Activated CD4-positive, alpha-beta T cell treated with anti-CD3 and anti-CD28 coated beads, Interleukin-2, amount 50 U/mL, for 1 hour (primary cell): ENCODE measurements at places on chromosomes 12 and 14.

DNA sequence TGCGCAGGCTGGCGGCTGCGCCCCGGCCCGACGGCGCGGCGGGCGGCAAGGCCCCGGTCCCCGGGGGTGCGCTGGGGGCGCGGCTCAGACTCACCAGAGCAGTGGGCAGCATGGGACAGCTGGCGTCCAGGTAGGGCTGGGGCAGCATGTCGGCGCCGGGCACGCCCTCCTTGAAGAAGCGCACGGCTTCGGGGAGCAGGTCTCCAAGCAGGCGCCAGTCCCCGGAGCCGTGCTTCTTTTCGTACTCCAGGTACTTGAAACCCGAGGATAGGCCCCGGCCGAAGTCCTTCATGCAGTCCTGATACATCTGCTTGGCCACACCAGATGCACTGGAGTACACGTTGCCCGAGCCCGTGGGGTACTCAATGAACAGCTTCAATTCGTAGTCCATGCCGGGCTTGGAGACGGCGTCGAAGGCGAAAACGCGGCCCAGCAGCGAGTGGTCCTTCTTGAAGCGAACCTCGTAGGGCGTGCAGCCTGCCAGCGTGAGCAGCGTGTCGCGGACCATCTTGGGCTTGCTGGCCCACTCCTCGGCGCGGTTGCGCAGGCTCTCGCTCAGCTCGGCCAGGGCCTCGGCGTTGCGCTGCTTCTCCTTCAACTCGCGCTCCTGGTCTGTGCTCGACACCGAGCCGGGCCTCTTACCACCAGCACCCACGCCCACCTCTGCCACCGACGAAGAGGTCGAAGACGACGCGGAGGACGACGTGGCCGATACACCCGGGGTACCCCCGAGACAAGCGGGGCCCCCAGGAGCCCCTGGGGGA lies 2.2 kb downstream of the IRF2BPL start:
- no peak for DNase-seq

DNA sequence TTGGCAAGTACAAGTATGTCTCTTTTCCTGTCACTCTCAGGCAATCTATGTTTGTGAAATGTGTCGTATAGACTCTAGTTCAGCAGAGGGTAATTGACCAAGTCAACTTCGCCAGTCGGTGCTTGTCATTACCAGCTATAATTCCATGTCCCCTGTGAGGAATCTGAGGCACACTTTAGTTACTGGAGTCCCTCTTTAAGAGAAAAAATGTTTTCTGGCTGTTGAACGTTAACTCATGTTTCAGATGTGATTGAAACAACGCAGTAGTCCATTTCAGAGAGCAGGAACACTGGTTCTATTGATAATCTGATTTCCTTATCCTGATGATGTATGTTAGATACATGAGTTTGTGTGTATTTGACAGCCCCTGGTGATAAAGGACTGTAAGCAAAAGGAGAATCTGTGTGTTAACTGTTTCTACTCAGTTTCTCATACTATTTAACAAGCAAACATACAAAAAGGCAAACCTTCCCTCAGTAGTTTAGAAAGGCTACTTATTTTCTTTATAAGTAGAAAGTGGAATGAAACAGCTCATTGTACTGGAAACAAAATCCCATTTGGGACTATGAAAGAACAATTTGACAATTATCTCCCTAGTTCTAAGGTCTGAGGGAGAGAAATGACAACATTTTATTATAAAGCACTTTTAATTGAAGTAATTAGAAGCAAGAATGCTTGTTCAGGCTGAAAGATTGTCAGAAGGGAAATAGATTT lies 161.1 kb upstream of the TRHDE start:
- DNase-seq: no peak

DNA sequence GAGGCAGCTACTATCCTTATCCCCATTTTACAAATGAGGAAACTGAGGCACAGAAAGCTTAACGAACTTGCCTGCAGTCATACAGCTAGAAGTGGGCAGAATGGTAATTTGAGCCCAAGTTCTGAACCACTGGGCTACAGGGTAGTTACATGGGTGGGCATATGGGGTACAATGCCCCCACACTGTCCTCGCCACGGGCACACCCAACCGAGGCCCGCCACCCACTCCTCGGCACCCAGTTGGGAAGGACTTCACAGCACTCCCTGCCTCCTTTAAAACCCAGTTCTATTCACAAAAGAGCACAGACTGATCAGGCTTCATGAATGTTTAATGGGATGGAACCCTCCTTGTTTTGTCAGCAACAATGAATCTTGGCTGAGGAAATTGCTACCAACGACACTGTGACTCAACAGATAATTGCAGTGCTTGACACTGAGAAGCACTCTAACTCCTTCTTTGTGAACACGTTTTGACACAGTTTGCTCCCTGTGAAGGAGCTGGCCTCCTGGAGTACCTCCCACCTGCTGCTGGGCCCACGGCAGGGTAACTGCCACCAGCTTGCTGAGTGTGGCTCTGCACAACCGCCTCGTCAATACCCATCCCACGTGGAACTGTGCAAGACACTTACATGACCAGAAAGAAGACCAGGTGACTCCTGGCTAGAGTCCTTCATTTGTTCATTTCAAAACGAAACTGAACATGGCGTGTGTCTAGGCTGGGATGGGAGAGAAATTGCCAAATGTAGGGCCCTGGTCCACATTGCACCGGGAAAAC lies 63.5 kb downstream of the CLMN start:
- no peak for DNase-seq

DNA sequence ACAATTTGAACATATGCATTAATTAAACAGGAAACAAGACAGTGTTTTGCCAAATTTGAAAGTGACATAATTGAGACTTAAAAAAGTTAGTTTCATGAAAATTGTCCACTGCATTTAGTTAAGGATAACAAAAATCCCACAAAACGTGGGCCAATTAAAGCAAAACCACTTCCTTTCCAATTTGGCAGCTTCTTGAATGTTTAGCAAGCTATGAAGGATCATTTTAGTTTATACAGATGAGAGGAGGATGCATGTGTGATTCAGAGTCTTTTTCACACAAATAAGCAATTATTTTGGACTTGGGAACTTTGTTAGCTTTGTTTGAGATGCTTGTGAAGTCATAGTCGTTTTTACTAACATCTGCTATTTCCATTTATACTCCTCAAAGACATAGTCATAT lies 109.6 kb downstream of the ATXN7L3B start:
- DNase-seq: no peak

GRCh38 chr14:99266181-99267178 lies 5.5 kb downstream of the BCL11B start:
- peak; percentile 93 for DNase-seq

- no peak for DNase-seq
These were observed 138.4 kb downstream of the STXBP6 start for GRCh38 chr14:24911324-24912109.

DNA sequence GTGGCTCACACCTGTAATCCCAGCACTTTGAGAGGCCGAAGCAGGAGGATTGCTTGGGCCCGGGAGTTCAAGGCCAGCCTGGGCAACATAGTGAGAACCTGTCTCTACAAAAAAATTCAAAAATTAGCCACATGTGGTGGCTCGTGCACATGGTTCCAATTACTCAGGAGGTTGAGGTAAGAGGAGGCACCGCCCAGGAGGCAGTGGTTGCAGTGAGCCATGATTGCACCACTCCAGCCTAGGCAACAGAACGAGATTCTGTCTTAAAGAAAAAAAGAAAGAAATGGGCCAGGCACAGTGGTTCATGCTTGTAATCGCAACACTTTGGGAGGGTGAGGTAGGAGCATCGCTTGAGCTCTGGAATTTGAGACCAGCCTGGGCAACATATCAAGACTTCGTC lies 33.5 kb downstream of the MAP1LC3B2 start:
- DNase-seq: no peak

DNA sequence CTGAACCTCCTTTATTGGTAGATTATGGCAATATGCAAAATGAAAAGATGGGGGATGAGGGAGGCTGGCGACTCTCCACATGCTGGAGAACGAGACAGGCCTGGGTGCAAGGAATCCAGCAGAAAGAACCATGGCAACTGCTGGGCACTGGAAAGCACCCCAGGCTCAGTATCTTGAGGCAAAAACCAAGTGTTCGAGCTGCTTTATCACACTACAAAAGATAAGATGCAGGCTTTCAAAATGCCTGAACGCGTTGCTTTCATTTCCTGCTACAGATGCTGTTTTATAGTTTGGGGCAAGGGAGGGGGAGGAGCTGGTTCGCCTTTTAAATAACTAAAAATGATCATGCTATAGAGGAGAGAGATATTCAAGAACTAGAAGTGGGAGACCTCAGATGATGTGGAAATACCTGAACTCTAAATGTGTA lies 38.9 kb downstream of the NIN start:
- no peak for DNase-seq

- peak; percentile 80 for DNase-seq
These were observed at the start of gene ADCK1 for GRCh38 chr14:77799863-77800730. ADCK1 (plus strand) TSS chr14:77800109; CDS start chr14:77818979, 18,870 bp downstream.

GRCh38 chr12:70042675-70043074 lies 200.6 kb upstream of the CNOT2 start:
- no peak for DNase-seq

DNA sequence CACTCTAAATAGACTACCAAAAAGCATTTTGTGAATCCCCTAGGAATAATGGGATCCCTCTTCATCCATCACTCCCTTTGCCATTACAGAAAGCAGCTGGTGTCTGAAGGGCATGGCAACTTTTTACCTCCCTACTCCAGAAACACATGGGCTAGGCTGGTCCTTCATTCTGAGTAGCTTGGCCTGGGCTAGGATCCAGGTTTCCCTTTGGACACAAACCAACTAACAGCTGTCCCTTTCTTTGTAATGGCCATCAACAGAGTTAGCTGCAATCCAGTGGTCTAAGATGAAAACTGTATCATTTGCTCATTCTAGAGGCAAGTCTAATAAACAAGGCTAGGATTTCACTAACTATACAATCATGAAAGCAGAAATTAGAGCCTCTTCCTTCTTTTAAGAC lies 7.4 kb downstream of the GRIN2B start:
- DNase-seq: no peak

- DNase-seq: no peak
These were observed 6.6 kb downstream of the FERMT2 start for GRCh38 chr14:52944254-52944653.

GRCh38 chr12:112979041-112979680 lies 842 bp downstream of the OAS2 start:
- DNase-seq: peak; percentile 16

DNA sequence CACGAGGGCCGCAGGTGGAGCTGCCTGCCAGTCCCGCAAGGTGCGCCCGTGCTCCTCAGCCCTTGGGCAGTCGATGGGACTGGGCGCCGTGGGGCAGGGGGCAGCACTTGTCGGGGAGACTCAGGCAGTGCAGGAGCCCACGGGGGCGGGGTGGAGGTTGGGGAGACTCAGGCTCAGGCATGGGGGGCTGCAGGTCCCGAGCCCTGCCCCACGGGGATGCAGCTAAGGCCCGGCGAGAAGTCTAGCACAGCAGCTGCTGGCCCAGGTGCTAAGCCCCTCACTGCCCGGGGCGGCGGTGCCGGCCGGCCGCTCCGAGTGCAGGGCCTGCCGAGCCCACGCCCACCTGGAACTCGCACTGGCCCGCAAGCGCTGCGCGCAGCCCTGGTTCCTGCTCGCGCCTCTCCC lies 39.2 kb upstream of the P2RX7 start:
- DNase-seq: no peak
